ENCODE measurements at places on chromosomes 3 and 15.
A peak's percentile ranks its signal among the peaks of the same experiment; 100 is the strongest.

DNA sequence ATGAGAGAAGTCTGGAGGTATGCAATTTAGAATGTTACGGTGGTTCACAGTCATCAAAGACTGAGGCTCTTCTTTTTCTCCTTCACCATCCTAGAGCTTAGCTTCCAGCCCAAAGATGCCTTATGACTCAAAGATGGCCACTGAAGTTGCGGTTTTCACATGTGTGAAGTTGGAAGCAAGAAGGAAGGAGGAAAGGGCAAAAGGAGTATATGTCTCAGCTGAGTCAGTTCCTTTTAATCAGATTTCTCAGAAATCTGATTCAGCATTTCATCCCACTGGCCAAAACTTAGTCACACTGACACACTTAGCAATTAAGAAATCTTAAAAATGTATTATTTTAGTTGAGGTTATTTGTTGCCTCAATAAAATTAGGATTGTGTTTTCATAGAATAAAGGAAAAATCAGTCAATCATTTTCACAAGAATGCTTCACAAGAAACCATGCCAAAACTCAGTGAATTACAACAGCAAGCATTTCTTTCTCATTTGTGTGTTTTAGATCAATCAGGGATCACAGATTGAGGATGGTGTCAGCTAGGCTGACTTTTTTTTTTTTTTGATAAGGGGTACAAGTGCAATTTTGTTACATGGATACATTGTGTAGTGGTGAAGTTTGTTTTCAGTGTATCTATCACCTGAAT is 211.1 kb upstream of the GADL1 start:
- DNase-seq = peak; percentile 95

DNA sequence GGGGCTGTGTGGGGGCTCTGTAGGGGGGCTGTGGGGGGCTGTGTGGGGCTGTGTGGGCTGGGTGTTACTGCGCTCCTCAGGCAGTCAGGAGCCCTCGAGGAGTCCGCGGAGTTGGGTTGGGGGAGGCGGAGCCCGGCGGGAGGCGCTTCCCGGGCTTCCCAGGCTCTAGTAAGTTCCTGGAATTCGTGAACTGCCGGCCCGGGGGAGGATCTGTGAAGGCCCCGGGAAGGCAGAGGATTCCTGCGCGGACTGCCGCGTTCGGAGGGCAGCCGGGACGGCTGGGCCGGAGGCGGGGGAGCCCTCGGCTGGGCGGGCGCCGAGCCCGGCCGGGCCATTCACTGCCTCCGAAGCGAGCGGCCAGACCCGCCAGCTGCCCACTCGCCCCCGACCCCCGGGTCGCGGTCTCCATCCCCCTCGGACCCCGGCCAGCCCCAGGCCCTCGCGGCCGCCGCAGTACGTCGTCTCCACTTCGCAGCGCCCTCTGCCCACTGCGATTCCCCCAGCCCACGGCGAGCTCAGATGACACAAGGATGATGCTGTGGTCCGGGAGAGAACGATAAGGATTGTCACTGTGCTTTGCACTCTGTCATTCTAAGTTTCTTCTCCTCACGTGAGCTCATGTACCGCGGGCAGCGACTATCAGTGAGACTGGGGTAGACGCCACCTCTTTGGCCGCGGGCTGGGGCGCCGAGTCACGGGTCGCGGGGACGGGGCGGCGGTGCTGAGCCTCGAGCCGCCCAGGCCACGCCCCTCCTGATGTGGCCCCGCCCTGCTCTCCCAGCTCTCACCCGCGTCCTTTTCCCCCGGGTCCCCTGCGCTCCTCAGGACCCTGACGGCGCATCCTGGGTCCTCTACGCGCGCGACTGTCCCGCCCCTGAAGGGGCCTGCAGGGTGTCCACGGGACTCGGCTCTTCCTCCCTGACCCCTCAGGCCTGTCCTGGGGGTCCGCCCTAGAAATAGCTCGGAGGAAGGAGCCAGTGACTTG is 65.3 kb downstream of the KLF13 start:
- peak; percentile 80 for DNase-seq

DNA sequence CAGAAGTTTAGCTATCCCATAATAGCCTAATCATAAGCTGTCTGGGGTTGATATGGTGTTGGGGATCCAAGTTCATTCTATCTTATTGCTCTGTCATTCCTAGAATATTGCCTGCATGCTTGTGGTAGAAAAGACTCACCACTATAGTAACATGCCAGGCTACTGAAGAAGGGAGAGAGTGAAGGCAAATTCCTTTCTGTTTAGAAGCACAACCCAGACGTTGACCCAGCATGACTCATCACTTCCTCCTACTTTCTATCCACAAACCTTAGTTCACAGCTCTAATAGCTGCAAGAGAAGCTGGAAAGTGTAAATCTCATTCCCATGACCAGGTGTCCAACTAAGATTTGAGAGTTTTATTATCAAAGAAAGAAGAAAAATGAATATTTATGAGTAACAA is 57.8 kb upstream of the NMD3 start:
- peak; percentile 81 for DNase-seq

- DNase-seq = no peak
Measured at GRCh38 chr3:29153811-29154210, 127.1 kb upstream of the RBMS3 start.

DNA sequence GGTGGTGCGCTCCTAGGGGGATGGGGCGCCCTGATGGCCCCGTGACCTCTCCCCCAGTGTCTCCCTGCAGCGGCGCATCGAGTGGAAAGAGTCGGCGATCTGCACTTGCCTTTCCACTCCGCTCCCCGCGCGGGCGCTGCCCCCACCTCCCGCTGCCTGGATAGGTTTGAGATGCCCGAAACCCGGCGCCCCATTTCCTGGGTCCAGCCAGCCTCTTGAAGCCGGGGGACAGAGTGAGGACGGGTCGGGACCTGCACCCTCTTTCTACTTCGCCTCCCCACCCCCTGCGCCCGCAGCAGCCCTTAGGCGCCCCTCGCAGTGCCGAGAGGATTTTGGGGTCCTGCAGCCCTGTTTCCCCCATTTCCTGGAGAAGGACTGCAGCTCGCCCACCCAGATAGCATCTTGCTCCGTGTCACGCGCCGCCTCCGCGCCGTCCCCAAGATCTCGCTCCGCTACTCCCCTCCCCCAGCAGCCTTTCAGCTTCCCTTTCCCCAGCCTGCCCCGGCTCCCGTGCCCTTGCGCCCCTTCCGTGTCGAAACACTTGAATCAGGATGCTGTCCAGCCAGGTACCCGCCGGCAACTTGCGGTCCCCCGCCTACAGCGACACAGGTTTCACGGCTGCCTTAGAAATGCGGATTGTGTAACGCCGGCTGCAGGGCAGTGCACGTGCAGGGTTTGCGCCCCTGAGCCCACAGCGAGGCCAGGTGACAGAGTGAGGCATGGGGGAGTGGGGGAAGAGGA is 519 bp downstream of the ABHD6 start:
- DNase-seq = peak; percentile 22

DNA sequence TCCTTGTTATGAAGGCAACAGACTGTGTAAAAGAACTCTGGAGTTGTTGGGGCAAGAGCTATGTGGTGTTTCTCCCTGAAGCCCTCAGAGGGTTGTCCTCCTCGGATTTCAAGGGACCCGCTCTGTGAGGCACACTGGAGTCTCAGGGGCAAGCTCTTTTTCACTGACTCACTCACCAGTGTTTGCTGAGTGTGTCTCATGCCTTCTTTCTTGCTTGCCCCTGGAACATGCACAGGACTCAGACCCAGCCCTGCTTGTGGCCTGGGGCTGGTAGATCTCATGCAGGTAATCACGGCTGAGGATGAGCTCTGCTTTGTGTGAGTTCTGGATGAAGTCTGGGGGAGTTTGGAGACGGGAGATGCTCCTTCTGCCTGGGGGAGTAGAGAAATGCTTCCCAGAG is 93.7 kb downstream of the CACNA1D start:
- no peak for DNase-seq

DNA sequence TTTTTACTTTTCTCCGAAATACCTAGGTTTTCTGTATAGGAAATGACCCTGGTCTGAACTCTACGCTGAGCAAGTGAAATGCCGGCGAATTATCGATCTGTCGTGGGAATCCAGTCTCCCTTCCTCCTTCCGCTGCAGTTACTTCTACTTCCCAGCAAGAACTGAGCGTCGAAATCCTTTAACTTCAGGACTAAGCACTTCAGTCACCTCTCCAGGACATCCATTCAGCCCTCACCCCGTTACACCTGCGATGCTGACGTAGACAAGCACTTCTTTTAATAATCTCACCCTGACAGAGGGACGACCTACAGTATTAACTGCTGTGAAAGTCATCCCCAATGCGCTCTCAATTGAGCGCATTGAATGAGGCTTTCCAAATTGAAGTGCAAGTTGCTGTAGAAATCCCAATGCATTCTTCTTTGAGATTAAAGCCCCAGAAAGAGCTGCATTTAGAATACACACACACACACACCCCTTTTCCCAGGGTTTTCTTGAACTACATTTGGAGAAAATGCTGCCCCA is 1.3 kb downstream of the TOP2B start:
- DNase-seq = peak; percentile 33

GRCh38 chr15:77830051-77830468 is 197.3 kb upstream of the LINGO1 start:
- DNase-seq = peak; percentile 70

GRCh38 chr3:54861248-54862067 is 66.4 kb downstream of the LRTM1 start:
- DNase-seq = peak; percentile 48

- DNase-seq = no peak
Measured at GRCh38 chr15:64429448-64429847, 30.9 kb upstream of the ZNF609 start.

DNA sequence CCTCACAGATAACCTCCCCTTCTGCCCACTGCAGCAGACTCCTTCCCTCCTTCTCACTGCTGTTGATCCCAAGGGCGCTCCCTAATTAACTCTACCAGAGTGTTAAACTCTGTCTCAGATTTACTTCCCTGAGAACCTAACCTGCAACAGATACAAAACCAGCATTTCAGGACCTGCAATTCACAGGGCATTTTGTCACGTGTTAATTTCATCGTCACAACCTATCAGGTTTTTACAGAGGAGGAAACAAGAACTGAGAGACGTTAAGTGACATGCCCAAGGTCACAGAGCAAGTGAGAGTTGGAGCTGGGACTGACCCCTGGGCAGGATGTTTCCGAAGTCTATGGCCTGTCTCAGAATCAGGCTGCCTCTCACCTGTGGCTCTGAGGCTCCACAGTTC is 223.9 kb downstream of the UACA start:
- DNase-seq = no peak

Data from fibroblast of the aortic adventitia (primary cell).